ENCODE measurements at places on chromosomes 11 and 22.

- DNase-seq: no peak
Observed at GRCh38 chr11:121671283-121672168, 218.8 kb upstream of the SORL1-AS1 start.

DNA sequence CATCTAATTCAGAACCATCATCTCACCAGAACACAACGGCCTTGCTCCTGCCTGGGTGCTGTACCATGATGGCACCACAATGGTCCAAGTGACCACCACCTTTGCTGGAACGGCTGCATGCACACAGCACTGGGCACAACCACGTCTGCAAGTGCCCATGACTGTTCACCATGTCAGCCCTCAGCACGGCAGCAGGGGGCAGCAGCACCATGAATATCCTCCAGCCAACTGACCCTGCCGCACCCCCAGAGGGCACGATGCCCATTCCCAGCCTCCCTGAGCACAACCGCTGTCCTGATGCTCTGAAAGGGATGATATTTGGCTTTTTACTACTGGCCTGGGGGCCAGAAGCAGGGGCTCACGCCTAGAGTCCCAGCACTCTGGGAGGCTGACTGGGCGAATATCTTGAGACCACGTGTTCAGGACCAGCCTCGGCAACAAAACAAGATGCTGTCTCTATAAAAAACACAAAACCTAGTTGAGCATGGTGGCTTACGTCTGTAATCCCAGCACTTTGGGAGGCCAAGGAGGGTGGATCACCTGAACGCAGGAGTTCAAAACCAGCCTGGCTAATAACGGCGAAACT is 25.7 kb downstream of the DRD4 start:
- peak; percentile 86 for DNase-seq

- no peak for DNase-seq
Observed at GRCh38 chr22:46244771-46245170, 5.3 kb downstream of the CDPF1 start.

DNA sequence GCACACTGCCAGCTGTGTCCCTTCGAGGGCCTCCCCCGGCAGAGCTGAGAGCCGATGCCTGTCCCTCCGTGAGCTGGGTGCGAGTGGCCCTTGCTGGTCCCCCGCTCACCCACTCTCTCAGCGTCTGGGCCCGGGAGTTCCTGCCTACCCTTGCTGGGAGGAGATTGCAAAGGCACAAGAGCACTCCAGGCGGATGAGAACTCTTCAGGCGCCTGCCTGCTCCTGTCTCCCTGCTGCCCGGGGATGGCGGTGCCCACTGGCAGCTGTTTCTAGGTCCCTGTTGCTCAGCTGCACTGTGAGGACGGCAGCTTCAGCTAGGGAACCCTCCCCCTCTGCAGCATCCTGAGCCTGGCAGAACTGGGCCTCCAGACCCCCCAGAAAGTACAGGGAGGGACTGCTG is 61.1 kb downstream of the FLRT1 start:
- DNase-seq: no peak

- DNase-seq: no peak
Observed at GRCh38 chr22:33882991-33883390, 37.3 kb downstream of the LARGE1 start.

DNA sequence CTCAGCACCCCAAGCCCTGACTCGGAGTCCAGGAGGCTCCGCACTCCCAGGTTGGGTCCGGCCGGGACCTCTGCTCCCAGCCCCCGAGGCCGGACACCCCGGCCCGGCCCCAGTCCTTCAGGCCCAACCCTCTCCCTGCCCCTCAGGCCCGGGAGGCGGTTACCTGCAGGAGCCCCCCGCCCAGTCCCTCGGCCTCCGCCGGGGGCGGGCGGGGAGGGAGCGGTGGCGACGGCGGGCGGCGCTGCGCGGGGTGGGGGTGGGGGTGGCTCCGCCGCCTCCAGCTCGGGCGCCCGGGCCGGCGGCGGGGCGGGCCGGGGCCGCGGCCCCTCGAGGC is 310 bp downstream of the TCF20 start:
- DNase-seq: no peak

DNA sequence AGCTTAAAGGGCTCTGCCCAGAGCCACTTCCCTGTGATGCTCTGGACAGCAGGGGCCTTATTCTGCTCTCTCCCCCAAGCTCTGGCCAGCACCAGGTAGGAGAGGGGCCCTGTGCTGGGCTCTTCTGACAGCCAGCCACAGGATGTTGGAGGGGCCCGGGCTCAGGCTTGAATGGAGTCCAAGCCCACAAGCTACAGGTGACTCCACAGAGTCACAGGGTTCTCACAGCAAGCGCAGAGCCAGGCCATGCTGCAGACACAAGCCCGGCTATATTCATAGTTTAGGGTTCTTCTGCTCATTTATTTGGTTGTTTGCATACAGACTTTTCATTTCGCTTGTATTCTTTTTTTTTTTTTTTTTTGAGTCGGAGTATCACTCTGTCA is 1392.8 kb downstream of the BRD1 start:
- DNase-seq: no peak

GRCh38 chr11:44112091-44112821 is 16.8 kb downstream of the EXT2 start:
- DNase-seq: no peak

DNA sequence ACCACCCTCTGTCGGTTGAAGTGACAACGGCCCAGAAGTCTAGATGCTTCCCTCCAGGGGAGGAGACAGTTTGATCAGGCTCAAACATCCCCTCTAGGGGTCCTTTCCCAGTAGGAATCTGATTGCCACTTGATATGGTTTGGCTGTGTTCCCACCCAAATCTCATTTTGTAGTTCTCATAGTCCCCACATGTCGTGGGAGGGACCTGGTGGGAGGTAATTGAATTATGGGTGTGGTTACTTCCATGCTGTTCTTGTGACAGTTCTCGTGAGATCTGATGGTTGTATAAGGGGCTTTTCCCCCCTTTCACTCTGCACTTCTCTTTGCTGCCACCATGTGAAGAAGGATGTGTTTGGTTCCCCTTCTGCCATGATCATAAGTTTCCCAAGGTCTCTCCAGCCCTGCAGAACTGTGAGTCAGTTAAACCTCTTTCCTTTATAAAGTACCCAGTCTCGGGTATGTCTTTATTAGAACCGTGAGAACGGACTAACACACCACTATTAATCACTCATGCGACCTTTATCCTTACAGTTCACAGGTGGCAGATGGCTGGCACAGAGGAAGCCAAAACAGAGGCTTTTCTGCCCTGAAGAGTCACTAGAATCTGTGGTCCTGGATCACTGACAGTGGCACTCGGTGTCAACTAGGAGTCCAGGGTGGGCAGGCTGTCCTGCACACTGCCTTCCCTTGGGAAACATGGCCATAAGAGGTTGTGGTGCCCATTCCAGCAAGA is 21.6 kb downstream of the ASPHD2 start:
- DNase-seq: no peak

- no peak for DNase-seq
Observed at GRCh38 chr22:46446799-46447198, 90.6 kb downstream of the CELSR1 start.

- no peak for DNase-seq
Observed at GRCh38 chr11:280706-281485, 2.7 kb downstream of the NLRP6 start.

GRCh38 chr11:122717264-122717867 is 61.8 kb downstream of the UBASH3B start:
- DNase-seq: no peak

- no peak for DNase-seq
Observed at GRCh38 chr11:13777341-13777985, 109.0 kb downstream of the FAR1 start.

DNA sequence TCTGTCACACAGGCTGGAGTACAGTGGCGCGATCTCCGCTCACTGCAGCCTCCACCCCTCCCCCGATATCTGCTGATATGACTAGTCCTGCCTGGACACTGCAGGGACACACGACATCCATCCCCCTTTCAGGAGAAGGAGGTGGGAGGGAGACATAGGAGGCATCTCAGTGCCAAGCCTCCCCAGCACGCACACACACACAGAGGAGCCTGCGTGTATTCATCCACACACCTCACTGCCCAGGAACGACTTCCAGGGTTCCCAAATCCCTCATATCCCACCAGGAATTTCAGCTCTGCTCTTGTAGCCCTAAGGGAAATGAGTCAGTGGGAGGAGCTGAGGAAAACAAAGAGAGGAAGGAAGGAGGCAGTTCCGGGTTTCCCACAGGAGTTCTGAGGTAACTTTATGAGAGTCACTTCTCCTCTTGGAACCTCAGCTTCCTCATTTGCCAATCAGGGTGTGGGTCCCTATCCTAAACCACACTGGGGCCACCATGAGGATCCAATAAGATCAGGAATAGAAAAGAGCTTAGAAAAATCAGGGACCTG is 37.2 kb upstream of the ACER3 start:
- DNase-seq: peak; percentile 85

DNA sequence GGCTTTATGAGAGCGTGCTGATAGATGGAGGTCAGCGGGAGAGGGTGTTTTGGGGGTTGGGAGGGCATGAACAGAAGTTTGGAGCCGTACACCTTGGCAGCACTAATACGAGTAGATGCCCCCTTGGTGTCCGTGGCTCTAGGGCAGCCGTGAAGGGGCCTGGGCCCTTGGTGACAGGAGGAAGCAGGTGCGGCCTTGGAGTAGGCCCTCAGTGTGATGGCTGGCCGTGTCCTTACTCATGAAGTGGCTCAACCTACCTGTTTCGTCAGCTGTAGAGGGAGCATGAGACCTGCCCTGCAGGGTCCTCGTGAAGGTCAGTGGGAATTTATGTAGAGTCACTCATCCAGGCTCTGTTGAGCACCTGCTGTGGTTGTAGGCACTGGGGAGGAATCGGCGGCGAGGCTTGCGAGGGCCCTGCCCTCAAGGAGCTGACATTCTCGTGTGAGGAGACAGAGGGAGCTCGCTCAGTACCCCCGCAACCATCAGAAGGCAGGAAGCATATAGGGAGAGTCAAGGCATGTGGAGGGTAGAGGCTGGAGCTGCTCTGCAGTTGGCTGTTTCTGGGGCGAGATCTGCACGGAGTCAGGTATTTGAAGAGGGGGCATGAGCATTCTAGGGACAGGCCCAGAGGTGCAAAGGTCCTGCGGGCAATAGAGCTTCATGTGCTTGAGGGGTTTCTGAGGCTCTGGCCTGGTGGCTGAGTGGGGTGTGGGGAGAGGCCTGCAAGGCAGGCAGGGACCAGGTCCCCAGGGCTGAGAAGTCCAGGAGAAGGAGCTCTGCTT is 39.6 kb downstream of the TBC1D22A start:
- DNase-seq: no peak

- no peak for DNase-seq
Observed at GRCh38 chr11:19701421-19701820, 11.2 kb upstream of the NAV2 start.

GRCh38 chr11:34640050-34640923 is 19.4 kb downstream of the EHF start:
- peak; percentile 98 for DNase-seq

GRCh38 chr11:12936200-12936599 is 72.9 kb upstream of the RASSF10 start:
- DNase-seq: no peak

DNA sequence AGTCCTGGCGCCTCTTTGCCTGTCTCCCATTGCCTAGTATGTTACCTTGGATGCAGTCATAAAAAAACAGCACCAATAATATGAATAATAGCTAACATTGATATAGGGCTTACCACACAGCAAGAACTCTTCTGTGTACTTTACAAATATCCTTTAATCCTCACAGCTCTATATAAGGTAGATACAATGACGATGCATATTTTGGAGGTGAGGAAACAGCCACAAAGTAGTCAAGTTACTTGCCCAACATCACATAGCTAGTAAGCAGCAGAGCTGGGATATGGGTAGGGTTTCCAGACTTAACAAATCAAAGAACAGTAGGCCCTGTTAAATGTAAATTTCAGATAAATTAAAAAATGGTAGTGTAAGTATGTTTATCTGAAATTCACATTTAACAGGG is 128.8 kb downstream of the ST3GAL4 start:
- DNase-seq: no peak

- DNase-seq: no peak
Observed at GRCh38 chr11:4466871-4467442, 15.5 kb upstream of the OR52K1 start.

DNA sequence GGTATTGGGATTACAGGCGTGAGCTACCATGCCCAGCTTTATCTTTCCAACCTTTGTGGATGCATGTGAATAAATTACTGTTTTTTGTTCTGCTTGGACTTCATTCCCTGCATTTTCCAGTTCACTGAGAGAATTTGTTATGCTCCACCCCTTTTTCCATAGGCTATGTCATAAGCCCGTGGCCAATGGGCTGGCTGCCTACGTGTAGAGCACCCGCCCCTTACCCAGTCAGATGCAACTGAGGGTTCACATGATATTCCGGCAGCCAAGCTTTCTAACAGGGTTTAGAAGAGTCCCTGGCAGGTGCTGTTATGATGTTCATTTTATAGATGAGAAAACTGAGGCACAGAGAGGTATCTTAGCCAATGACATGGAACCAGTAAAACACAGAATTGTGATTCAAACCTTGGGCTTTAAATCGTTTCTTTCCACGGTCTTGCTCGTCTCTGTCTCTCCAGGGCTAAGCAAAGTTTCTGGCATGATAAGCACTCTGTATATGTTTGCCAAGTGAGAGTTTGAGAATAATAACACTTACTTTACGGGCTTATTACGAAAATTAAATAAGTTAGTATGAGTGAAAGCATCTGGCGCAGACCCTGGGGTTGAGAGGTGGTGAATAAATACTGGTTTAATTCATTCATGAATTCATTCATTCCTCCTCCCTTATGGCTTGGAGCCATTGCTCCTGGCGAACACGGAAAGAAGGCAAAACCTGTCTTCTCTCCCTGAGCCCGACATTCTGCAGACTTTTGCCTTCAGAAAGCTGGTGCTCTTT is 42.4 kb upstream of the RASD2 start:
- DNase-seq: no peak

GRCh38 chr22:36913427-36914389 is at the start of gene CSF2RB:
Gene CSF2RB (plus strand): TSS chr22:36913628. CDS start chr22:36922208, 8,580 bp downstream.
- no peak for DNase-seq

GRCh38 chr11:1896468-1896867 is 4.8 kb upstream of the PRR33 start:
- no peak for DNase-seq

All from HT-29 (cell line).